ENCODE measurements at places on chromosomes 7 and 10.

- no peaks in the 10 kb centered on the region for H3K27me3 ChIP-seq
- no peak overlapping the region for H3K4me3 ChIP-seq
- H3K27ac ChIP-seq = no peak overlapping the region
- H3K36me3 ChIP-seq = no peaks in the 10 kb centered on the region
- no peak for DNase-seq
Measured at GRCh38 chr7:146720195-146720594, 603.6 kb downstream of the CNTNAP2 start.

DNA sequence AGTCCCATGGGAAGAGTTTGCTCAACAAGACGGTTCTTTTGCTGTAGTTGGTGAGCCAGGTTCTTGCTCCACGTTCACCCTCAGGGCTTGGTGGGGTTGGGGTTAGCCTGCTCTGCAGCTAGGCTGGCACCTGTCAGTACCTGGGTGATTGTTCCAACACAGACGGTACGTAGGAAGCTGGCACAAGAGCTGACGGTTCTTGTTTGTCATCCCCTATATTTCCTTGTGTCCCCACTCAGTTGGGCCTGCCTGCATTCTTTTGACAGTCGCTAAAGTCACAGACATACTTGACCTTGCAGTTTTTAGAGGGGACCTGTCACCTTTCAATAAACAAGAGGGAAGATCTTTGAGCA, 40.2 kb upstream of the SYPL1 start:
- H3K4me1 ChIP-seq = peaks cover 34% of the 10 kb centered on the region
- H3K27ac ChIP-seq = no peak overlapping the region
- no peak for DNase-seq
- H3K27me3 ChIP-seq = no peaks in the 10 kb centered on the region

DNA sequence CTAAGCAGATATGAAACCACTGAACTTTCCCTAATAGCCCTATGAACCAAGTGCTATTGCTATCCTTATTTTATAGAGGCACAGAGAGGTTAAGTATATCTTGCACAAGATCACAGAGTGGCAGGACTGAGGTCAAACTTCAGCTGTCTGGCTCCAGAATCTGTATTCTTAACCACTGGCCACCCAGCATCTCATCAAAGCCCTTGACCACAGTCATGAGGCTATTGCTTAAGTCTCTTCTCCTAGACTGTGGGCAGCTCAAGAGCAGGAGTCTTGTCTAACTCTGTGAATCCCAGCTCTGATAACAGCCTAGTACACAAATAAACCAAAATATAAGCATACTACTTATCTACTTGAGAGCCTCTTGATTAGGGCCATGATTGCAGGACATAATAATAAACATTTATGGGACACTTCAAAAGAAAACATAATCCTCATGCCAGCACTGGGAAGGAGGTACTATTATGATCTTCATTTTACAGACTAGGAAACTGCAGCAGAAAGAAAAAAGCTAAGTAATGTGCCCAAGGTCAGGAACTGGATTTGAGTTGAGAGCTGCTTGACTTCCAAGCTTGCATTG, 22.4 kb upstream of the SMC3 start:
- H3K27me3 ChIP-seq = no peaks in the 10 kb centered on the region
- H3K36me3 ChIP-seq = no peaks in the 10 kb centered on the region
- DNase-seq = no peak
- no peaks in the 10 kb centered on the region for H3K4me1 ChIP-seq

- DNase-seq = no peak
- no peaks in the 10 kb centered on the region for H3K4me1 ChIP-seq
- H3K4me3 ChIP-seq = no peak overlapping the region
- no peaks in the 10 kb centered on the region for H3K36me3 ChIP-seq
- H3K27ac ChIP-seq = no peak overlapping the region
Measured at GRCh38 chr10:79246606-79247275, 100.5 kb upstream of the PPIF start.

DNA sequence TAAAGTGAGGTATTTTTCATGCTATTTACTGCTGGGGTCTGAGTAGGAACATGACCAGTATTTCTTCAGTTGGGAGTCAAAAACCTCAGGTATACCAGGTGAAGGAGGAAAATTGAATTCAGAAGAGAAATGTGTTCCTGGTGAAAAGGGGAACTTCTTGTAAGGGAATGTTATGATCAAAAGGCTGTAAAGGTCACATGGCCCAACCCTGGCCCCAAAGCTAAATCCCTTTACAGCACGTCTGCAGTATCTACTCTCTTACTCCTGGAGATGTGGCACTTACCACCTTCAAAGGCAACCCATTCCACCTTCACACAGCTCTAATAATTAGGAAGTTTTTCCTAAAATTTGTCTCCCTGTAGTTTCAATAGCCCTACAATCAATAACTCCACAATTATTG, 15.2 kb downstream of the PIK3AP1 start:
- no peaks in the 10 kb centered on the region for H3K27me3 ChIP-seq
- H3K4me3 ChIP-seq = no peak overlapping the region
- no peak overlapping the region for H3K27ac ChIP-seq
- no peak for DNase-seq
- no peaks in the 10 kb centered on the region for H3K36me3 ChIP-seq

GRCh38 chr7:35546691-35547429, 148.1 kb downstream of the HERPUD2 start:
- peaks cover 1% of the 10 kb centered on the region for H3K27me3 ChIP-seq
- no peaks in the 10 kb centered on the region for H3K4me1 ChIP-seq
- no peak overlapping the region for H3K4me3 ChIP-seq
- no peak overlapping the region for H3K27ac ChIP-seq

DNA sequence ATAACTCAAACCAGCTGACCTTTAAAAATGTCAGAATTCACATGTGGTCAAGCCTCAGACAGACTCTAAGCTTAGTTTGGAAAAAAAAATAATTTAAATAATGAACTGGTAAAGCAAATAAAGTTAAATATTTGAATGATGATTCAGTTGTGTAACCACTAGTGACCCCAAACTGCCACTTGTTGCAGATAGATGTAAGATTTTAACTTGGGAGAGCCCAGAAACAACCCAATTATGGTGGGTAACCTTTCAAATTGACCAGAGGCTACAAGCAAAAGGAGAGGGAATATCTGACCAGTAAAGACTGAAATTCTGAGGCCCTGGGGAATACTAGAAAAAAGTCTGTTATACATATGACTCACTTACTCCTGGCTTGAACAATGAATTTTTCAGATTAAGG, 268.1 kb downstream of the HPSE2 start:
- no peaks in the 10 kb centered on the region for H3K27me3 ChIP-seq
- DNase-seq = no peak
- no peaks in the 10 kb centered on the region for H3K4me1 ChIP-seq
- H3K27ac ChIP-seq = no peak overlapping the region

GRCh38 chr7:136309407-136309806, 332.2 kb upstream of the MTPN start:
- no peaks in the 10 kb centered on the region for H3K27me3 ChIP-seq
- no peak for DNase-seq
- H3K4me3 ChIP-seq = no peak overlapping the region
- no peak overlapping the region for H3K27ac ChIP-seq
- H3K36me3 ChIP-seq = no peaks in the 10 kb centered on the region

- H3K27me3 ChIP-seq = no peaks in the 10 kb centered on the region
- H3K4me1 ChIP-seq = no peaks in the 10 kb centered on the region
- no peak for DNase-seq
- no peak overlapping the region for H3K27ac ChIP-seq
Measured at GRCh38 chr7:79357101-79357500, 96.4 kb downstream of the MAGI2 start.

DNA sequence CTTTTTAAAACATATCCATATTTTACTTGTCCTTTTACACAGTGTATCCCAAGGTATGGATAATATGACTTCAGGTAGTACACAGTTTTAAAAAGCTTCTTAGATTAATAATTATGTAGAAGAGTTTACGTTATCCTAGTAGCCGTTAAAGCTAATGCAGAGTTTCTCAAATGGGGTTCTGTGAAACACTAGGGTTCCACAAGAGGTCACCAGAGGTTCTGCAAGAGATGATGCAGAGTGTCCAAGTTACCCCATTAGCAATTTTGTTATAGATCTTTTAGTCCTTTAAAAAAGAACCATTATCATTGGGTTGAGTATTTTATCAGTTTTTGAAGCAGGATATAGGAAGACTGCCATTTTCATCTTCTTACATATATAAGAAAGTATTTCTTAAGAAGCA, 298.9 kb upstream of the HPS1 start:
- H3K27ac ChIP-seq = no peak overlapping the region
- H3K27me3 ChIP-seq = no peaks in the 10 kb centered on the region
- H3K4me3 ChIP-seq = no peak overlapping the region

- H3K36me3 ChIP-seq = no peaks in the 10 kb centered on the region
- 0 out of 2 replicates have a peak, but pooled peaks cover 6% of the 10 kb centered on the region for H3K4me1 ChIP-seq
- DNase-seq = no peak
- no peaks in the 10 kb centered on the region for H3K27me3 ChIP-seq
Measured at GRCh38 chr7:88316456-88316855, 9.8 kb upstream of the STEAP4 start.

GRCh38 chr10:815338-816090, 116.0 kb downstream of the LARP4B start:
- H3K36me3 ChIP-seq = peaks cover 21% of the 10 kb centered on the region
- no peak for DNase-seq
- no peaks in the 10 kb centered on the region for H3K27me3 ChIP-seq
- H3K4me1 ChIP-seq = no peaks in the 10 kb centered on the region

DNA sequence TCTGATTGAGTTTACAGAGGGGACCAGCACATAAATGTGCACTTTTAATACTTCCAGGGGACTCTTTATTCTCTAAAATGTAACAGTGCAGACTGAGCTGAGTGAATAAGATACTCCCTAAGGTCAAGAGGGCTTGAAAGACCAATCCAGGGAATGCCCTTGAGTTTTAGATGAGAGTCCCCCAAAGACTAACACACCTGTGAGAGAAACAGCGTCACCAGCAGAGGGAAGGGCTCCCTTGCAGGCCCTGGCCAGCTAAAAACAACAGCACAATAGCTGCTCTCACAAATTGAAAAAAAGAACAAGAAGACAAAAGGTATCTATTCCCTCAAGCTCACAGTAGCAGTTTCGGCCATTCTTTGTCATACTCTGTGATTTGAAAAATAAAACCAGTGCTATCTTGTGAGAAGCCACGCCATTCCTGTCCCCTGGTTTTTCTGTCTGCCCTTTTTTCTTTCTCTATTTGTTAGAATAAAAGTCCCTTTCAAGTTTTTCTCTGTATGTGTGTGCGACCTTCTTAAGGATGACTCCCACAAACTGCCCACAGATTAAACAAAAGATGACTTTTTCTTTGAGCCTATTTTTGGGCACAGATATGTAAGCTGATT, 230.4 kb upstream of the BMPER start:
- no peaks in the 10 kb centered on the region for H3K36me3 ChIP-seq
- no peak overlapping the region for H3K4me3 ChIP-seq
- H3K27ac ChIP-seq = no peak overlapping the region
- H3K27me3 ChIP-seq = no peaks in the 10 kb centered on the region
- peaks cover under 1% of the 10 kb centered on the region for H3K4me1 ChIP-seq

DNA sequence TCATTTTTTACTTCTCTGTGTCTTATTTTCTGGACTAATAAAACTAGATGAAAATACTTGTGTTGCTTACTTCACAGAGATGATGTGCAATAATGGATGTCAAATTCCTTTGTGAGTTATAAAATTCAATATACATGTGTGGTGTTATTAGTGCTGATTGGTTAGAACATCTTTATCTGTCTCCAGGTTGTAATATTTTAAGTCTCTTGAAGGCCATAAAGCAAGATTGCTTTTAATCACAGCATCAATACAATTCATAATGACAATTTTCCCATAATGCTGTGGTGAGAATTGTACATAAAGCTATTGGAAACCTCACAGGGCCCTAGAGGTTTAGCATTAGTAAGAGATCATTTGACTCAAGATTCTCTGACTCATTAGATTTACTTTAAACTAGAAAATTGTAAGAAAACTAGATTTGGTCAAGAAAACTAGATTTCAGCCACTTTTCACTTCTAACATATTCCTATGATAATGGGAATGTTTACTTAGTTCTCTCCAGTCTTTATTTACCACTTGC, 963.7 kb downstream of the REEP3 start:
- no peak for DNase-seq
- H3K4me3 ChIP-seq = no peak overlapping the region
- no peaks in the 10 kb centered on the region for H3K4me1 ChIP-seq
- H3K27me3 ChIP-seq = no peaks in the 10 kb centered on the region
- no peak overlapping the region for H3K27ac ChIP-seq
- no peaks in the 10 kb centered on the region for H3K36me3 ChIP-seq

DNA sequence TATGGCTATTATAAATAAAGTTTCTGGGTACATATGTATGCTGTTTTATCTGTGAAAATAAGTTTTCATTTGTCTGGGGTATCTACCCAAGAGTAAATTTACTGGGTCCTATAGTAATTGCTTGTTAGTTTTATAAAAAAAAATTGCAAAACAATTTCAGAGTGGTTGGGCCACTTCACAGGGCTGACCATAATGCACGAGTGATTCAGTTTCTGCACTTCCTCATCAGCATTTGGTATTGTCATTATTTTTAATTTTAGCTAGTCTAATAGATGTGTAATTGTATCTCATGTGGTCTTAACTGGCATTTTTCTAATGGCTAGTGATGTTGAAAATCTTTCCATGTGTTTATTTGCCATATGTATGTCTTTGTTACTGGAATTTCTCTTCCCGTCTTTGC, 452.4 kb upstream of the AKR1E2 start:
- no peaks in the 10 kb centered on the region for H3K4me1 ChIP-seq
- H3K27ac ChIP-seq = no peak overlapping the region
- no peaks in the 10 kb centered on the region for H3K36me3 ChIP-seq
- no peaks in the 10 kb centered on the region for H3K27me3 ChIP-seq
- no peak overlapping the region for H3K4me3 ChIP-seq

DNA sequence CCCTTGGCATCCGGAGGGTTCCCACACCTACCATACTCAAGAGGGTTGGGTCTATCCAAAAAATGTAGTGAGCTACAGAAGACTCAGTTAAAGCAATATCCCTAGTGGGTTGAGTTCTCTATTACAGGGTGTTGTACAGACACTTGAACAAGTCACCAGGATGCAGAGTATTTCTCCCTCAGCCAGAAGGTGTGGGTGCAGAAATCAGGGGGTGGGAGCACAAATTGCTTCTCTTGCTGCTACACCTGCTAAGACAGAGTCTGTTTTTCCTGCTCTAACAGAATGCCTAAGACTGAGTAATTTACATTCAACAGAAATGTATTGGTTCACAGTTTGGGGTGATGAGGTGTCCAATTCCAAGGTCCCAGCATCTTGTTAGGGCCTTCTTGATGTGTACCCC, 433.4 kb downstream of the TCERG1L start:
- H3K27me3 ChIP-seq = no peaks in the 10 kb centered on the region
- no peak overlapping the region for H3K4me3 ChIP-seq
- H3K36me3 ChIP-seq = no peaks in the 10 kb centered on the region
- H3K27ac ChIP-seq = no peak overlapping the region

DNA sequence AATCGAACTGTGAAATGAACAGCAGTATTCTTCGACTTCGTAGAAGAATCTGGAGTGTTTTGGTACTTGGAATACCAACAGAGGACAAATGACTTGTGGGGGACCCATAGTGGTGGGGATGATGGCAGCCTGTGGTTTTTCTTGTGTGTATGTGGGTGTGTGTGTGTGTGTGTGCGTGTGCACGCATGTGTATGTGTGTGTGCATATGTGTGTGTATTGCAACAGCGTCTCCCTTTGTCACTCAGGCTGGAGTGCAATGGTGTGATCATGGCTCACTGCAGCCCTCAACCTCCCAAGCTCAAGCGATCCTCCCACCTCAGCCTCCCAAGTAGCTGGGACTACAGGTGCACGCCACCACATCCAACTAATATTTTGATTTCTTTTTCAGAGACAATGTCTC, 9.4 kb upstream of the YWHAG start:
- H3K27ac ChIP-seq = no peak overlapping the region
- no peaks in the 10 kb centered on the region for H3K36me3 ChIP-seq
- H3K4me1 ChIP-seq = peaks cover 10% of the 10 kb centered on the region
- H3K4me3 ChIP-seq = no peak overlapping the region
